Nasal cavity respiratory epithelium epithelial cell of viscerocranial mucosa (primary cell): ENCODE measurements at places on chromosomes 5 and 9. TPM values are rescaled to one million over a fixed set of nuclear protein-coding genes. Genes with fewer than 3 reads are reported as not detected.

Gene LCN9
- not detected in 2 replicates for total RNA-seq

Gene CCL21
- total RNA-seq = not detected in 2 replicates

Gene ARHGEF39
- 0.07 and 0.34 TPM in 2 replicates for total RNA-seq

Gene ALDH1A1
- total RNA-seq = 0.34 and 32.2 TPM in 2 replicates

Gene GABRB2
- not detected in 2 replicates for total RNA-seq

Gene ZBED3
- 0.68 and 1.3 TPM in 2 replicates for total RNA-seq

Gene HTR1A
- total RNA-seq = not detected in 2 replicates
